ENCODE measurements at places on chromosomes 3 and 15.

- no peak for DNase-seq
These were observed 120.5 kb downstream of the KBTBD8 start for GRCh38 chr3:67118635-67119034.

DNA sequence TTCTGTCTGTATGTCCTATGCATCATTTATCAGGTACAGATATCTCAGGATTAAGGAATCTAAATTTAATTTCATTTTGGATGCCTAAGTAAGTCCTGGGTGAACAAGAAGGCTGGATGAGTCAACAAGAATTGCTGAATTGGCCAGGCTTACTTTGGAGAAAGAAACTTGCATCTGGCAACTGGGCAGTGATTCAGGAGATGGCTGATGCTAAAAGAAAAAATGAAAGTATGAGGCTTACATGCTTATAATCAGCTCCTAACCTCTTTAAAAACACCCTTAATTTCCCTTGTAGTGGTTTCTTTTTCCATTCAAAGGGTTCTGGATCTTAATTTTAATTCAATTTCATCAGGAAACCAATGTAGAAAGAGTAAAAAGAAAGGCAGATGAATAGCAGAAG is 228.8 kb upstream of the PEX5L start:
- no peak for DNase-seq

DNA sequence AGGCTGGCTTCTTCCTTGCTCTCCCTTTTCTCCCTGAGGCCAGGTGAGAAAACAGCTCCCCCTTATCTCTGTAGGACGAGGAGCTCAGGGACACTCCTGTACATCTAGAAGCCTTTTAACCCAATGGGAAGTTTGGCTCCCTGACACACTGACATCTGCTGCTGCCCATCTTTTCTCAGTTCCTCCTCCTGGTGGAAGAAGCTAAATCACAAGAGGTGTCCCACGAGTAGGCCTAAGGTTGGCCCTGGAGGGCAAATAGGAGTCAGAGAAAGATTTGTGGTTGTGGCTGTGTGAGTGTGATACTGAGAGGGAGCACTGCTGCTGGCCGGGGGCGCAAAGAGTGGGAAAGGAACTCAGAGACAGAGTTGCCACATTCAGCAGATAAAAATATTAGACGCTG is 49.5 kb downstream of the ARHGAP31 start:
- DNase-seq = peak; percentile 30

- peak; percentile 93 for DNase-seq
These were observed 6.7 kb upstream of the PSTPIP1 start for GRCh38 chr15:76987896-76988860.

DNA sequence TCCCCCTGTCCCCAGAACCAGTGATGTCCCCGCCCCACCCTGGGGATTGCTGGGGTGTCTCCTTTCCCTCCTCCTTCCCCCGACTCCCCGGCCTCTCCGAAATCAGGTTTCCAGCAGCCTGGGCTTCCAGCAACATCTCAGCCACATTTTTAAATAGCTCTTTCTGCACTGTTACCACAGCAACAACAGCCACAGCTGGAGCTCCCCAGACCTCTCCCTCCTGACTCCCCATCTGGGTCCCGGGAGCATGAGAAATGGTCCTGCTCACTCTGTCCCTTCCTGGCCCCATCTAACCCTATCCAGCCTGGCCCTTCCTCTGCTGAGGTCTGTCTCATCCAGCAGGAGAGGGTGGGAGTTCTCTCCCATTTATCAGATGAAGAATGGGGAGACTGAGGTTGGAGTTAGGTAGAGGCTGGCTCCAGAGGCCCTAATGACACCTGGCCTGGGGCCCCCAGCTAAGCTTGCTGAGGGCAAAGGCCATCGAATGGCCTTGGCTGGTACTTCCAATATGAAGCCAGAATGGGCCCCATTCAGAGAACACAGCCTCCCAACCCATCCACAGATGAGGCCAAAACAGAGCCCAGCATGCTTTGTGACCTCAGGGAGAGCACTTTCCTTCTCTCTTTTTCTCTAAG is 1.5 kb downstream of the CAMK1 start:
- DNase-seq = no peak

- no peak for DNase-seq
These were observed 6.2 kb downstream of the FRMD4B start for GRCh38 chr3:69379661-69380060.

DNA sequence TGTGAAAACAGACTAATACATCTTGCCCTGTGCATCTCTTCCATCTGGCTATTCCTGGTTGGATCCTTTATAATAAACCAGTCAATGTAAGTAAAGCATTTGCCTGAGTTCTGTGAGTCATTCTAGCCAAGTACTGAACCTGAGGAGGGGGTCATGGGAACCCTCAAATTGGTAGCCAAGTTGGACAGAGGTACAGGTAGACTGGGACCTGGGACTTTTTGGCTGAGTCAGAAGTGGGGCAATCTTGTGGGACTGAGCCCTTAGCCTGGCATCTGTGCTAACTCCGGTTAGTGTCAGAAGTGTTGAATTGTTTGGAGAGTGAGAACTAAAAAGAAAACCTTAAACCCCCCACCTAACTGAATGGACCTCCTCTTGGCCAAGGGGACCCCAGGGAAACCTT is 21.0 kb upstream of the LIMD1 start:
- no peak for DNase-seq

DNA sequence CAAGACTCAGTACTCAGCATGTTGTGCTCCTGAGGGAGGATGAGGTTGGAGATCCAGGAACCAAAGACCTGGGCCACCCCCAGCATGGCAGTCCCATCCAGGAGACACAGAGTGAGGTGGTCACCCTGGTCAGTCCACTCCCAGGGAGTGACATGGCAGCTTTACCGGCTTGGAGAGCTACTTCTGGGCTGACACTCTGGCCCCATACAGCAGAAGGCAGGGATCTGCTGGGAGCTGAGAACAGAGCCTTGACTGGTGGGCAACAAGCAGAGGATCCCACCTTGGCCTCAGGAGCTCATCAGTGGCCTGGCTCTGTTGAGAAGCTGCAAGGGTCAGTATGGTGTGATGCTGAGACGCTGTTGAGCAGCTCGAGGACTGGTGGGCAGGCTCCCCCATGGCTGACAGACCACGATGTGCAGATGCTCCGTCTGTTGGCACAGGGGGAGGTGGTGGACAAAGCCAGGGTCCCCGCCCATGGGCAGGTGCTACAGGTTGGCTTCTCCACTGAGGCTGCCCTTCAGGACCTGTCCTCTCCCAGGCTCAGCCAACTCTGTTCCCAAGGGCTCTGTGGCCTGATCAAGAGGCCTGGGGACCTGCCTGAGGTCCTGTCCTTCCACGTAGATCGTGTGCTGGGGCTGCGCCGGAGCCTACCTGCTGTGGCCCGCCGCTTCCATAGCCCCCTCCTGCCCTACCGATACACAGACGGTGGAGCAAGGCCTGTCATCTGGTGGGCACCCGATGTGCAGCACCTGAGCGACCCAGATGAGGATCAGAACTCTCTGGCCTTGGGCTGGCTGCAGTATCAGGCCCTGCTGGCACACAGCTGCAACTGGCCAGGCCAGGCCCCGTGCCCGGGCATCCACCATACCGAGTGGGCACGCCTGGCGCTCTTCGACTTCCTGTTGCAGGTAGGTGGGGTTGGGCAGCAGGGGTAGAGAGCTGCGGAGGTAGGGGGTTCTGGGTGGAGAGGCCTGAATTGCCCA is 53.8 kb downstream of the GASK1A start:
- DNase-seq = no peak
